ENCODE measurements at places on chromosomes 2 and 18.

GRCh38 chr2:74893332-74893731 is 59.4 kb downstream of the HK2 start:
- no peak for DNase-seq

DNA sequence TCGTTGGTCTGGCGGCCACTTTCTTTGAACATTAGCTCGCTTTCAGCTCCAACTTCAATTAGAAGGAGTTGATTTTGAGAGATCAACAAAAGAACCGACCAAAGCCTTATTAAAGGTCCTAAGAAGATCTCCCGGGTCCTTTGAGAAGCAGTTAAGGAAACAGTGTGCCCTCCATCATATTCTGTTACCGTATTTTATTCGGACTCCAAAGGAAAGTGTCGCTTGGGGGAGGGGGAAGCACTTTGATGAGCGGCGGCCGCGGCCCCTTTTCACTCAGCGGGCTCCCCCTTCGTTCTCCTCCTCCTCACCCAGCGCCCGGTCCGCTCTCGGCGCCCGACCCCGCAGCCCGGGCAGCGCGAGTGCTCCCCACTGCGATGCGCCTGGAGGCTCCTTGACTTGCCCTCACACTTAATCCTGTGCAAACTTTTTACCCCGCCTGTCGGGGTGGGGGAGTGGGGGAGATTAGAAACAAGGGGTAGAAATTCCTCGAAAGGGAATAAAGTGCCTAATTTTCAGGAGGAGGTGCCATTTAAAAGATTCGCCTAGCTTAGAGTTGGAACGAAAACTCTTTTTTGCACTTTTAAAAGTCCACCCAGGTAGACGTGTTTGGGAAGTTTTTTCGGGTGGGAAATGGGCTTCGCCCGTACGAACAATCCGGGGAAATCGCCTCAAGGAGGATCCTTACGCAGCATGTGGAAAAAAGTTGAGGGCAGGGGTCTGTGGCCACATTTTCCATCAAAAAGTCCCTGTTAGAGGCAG is 1.2 kb upstream of the OTX1 start:
- no peak for DNase-seq

DNA sequence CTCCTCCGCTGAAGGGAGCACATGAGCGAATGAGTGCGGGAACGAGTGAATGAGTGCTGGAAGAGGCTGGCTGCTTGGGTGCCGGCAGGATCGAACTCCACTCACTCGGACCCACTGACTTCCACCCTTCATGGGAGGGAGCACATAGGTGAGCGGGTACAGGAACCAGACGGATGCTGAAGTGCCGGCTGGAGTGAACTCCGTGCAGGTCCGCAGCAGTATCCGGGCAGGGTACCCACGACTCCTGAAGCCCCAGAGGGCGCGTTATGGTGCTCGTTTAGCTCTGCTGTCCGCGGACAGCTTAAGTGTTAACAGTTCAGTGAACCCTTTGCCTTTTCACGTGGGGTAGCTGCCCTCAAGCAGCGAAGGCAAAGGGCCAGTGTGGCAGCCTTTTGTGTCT is 23.2 kb downstream of the RPRM start:
- no peak for DNase-seq

GRCh38 chr2:100584816-100585215 is 22.0 kb downstream of the PDCL3 start:
- no peak for DNase-seq

DNA sequence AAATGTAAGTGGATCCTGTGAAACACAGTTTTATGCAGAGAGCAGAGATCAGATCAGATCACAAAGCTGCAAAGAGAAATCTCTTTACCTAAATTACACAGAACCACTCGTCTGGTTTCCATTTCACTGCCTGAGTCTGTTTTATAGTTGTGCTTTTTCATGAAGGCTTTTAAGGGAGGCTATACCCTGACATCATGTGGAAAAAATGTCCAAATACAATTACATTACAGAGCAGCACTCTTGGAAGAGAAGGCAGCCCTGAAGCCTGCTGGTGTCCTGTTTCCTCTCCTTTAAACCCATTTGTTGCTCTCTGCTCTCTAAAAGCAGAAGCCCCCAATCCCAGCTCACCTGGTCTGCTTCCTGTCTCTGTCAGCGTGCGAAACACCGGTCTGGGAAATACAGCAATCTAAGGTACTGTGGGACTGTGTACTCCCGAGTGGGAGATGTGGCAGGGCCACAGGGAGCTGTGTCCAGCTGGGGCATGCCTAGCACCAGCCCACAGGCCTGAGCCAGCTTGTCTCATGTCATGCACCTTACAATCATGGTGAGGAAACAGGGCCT is 24.8 kb upstream of the ZFP36L2 start:
- no peak for DNase-seq

GRCh38 chr18:29181151-29181901 is 1004.4 kb upstream of the CDH2 start:
- DNase-seq, result no peak

- peak; percentile 88 for DNase-seq
Observed at GRCh38 chr2:148926291-148926961, 51.4 kb downstream of the KIF5C start.

DNA sequence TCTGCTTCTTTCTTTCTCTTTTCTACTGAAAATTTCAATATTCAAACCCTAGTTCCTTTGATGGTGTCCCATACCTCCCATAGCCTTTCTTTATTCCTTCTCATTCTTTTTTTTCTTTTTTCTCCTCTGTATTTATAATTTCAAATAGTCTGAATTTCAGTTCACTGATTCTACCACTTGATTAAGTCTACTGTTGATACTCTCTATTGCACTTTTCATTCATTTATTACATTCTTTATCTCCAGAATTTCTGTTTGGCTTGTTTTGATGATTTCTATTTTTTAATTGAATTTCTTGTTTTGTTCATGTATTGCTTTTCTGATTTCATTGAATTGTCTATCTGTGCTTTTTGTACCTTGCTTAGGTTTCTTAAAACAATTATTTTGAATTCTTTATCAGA is 111.9 kb upstream of the VRK2 start:
- no peak for DNase-seq

- DNase-seq, result peak; percentile 55
Observed at GRCh38 chr2:58834404-58834803, 593.3 kb upstream of the FANCL start.

GRCh38 chr2:173521450-173522192 is 166.9 kb downstream of the CDCA7 start:
- no peak for DNase-seq

GRCh38 chr2:18940184-18940583 is 350.8 kb upstream of the NT5C1B start:
- DNase-seq, result peak; percentile 2

- DNase-seq, result no peak
Observed at GRCh38 chr2:170076189-170076588, 101.8 kb upstream of the MYO3B start.

- no peak for DNase-seq
Observed at GRCh38 chr2:10220902-10221391, 81.8 kb upstream of the HPCAL1 start.

- no peak for DNase-seq
Observed at GRCh38 chr18:52950155-52950554, 610.2 kb downstream of the DCC start.

DNA sequence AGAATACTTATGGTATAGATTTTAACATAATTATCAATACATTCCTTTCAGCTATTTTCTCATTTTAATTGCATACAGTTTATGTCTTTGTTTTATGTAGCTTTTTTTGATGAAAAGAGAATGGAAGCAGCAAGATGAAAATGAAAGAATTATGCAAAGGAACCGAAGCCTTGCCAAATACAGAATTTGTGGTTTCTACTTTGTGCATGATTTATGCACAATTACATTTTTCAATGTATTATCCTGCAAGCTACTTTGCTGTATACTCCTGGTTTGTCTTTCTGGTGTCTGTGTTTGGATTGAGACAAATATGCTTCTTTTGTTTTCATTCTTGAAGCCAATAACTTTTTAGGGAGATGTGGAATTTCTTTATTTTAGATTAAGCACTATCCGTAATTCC is 1642.6 kb upstream of the CELF4 start:
- no peak for DNase-seq

DNA sequence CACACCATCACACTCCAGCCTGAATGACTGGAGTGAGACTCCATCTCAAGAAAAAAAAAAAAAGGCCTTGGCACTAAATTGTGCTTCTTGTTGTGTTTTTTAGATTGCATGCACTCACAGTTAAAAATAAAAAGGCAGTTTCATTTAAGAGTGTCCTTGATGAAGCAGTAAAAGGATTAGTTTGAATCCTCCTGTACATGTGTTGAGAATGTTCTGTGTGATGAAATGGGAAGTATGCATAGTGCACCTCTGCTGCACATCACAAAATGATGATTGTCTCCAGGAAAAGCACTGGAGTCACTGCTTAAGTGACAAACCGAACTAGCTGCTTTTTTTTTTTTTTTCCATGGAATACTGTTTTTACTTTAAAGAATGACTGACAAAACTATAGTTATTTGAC is 23.1 kb downstream of the DYSF start:
- no peak for DNase-seq

GRCh38 chr2:74291886-74292621 is 51.2 kb downstream of the SLC4A5 start:
- DNase-seq, result no peak

DNA sequence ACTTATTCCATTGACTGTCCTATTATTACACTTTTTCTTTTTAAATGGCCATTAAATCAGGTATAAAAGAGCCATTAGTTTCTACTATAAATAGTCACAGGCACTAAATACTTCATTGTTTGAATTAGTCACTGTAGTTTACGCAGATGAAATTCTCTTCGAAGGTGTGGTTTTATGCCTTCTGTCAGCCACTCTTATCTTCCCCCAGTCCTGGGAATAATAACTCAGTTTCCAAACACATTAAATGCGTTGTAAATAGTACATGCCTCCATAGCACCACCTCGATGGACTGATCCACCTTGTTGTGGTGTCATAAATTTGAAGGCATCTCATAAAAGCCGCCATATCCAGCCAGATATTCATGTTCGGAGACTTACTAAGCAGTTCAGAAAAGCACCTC is 72.1 kb upstream of the PARD3B start:
- no peak for DNase-seq

GRCh38 chr2:104416339-104417000 is 437.4 kb upstream of the POU3F3 start:
- no peak for DNase-seq

- DNase-seq, result no peak
Observed at GRCh38 chr2:119820275-119820674, 60.6 kb downstream of the PTPN4 start.

GRCh38 chr2:205848601-205849000 is 166.3 kb downstream of the NRP2 start:
- no peak for DNase-seq

- DNase-seq, result no peak
Observed at GRCh38 chr18:36593001-36593400, 235.8 kb downstream of the TPGS2 start.

- no peak for DNase-seq
Observed at GRCh38 chr2:31127931-31128330, 10.3 kb downstream of the GALNT14 start.

DNA sequence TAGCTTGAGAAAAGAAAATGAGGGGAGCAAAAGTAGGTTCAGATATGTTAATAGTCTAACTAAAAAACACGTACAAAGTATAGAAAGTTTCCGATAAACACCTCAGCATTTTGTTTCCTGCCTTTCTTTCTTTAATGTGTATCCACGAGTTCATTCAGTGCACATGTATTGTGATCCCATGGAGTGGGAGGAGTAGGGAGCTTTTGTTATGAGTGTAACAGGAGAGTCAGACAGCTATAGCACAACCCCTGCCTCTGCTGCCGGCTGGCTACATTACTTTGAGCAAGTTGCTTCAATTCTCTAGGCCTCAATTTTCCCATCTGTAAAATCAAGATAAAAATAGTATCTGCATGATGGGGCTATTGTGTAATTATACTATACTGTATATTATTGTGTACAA is 249.2 kb upstream of the FIGN start:
- DNase-seq, result no peak

GRCh38 chr18:66749030-66749429 is 145.1 kb upstream of the CDH19 start:
- DNase-seq, result no peak

- DNase-seq, result no peak
Observed at GRCh38 chr2:212465456-212465855, 73.1 kb downstream of the ERBB4 start.

- DNase-seq, result no peak
Observed at GRCh38 chr18:55400081-55400480, 187.9 kb downstream of the TCF4 start.

DNA sequence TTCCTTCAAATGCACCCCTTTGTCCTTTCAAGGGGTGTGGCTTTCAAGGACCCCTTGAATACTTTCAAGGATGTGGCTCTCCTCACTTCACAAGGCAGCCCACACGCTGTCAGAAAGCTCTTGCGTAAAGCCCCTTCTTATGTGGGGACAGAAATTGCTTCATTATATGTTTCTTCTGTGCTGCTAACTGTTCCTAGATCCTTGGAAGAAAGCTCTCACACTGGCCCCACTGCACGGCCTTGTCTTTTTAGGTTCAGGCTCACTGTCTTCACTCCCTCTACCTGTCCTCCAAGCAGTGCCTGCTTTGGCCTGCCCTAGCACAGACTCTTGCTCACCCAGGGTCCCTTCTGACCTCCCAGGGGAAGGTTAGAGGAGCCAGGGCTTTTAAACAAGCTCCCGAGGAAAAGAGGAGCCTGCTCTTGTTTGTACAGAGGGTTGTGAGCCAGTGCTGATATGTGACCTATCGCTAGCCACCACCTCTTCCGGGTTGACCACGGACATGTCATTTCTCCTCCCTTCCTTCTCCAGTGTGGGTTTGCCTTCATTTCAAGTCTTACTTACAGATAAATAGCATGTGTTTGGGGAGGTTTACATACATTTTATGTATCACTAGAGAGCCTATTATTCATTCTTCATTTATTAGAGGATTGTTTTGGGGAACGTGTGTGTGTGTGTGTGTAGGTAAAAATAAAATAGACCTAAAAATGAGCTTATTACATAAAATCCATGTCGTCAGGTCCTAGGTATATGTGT is 94.7 kb downstream of the RTN4 start:
- no peak for DNase-seq

DNA sequence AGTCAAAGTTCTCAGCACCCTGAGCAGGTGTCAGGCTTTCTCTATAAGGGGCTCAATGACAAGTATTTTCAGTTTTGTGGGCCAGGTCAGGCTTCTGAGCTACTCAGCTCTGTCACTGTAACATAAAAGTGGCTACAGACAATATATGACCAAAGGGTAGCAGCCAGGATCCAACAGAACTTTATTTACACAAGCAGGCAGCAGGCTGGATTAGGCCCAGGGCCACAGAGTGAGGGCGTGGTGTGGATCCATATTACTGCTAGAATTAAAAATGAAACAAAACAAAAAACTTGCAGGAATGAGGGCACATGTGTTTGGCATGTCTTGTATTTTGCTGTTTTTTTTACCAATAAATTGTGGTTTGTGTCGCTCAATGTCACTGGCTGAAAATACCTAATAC is 143.7 kb downstream of the EIPR1 start:
- DNase-seq, result no peak

DNA sequence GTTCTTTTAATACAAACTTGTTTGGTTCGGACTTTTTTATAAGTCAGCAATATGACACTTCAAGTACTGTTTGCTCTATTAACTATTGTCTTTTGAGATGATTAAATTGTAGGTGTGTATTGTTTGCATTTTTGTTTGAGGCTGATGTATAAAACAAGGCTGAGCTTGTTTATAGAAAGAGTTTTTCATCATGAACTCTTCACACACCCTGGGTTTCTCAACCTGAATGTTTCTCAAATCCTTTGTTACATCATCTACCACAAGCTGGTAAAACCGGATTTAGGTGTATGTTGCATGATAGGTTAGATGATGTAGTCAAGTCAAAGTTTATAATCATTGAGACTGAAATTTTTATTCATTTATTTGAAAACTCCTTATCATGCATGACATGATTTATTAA is 335.2 kb upstream of the LRATD1 start:
- no peak for DNase-seq

All from activated CD4-positive, alpha-beta T cell treated with anti-CD3 and anti-CD28 coated beads, Interleukin-2, amount 10 ng/mL, durations not matched to agents 24 days and 14 days (primary cell).